ENCODE measurements at places on chromosomes 11 and 22.

DNA sequence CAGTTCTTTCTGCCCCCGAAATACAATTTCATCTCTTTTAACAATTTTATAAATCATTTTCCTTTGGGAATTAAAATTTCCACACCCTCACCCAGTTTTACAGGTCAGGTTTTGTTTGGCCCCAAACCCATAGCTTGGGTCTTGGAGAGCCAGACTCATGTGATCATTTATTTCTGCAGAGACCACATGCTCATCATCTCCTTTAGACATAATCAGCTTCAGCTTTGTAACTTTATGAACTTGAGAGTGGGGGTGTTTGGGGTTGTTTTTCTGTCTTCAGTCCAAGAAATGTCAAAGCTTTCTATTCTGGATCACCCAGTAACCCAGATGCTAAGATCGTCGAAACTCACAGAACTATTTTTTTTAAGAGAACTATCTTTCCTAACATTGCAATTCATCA lies 70.9 kb downstream of the DBX1 start:
- DNase-seq = no peak

DNA sequence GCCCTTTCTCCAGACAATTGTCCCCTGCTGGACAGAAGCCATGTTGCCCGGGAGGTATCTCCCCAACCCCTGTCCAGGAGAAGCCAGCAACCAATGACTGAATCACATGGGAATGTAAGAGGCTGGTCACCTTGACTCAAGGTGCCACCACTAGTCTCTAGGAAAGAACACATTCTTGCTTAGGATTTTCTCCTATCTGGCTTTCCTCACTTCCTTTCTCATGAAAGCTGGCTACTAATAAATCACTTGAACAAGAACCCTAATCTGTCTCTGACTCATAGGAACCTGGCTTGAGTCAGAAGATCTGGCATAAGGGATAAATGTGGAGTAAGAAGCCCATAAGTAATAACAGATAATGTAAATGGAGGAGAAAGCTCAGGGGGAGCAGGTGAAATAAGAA lies 101.4 kb upstream of the C11orf87 start:
- no peak for DNase-seq

DNA sequence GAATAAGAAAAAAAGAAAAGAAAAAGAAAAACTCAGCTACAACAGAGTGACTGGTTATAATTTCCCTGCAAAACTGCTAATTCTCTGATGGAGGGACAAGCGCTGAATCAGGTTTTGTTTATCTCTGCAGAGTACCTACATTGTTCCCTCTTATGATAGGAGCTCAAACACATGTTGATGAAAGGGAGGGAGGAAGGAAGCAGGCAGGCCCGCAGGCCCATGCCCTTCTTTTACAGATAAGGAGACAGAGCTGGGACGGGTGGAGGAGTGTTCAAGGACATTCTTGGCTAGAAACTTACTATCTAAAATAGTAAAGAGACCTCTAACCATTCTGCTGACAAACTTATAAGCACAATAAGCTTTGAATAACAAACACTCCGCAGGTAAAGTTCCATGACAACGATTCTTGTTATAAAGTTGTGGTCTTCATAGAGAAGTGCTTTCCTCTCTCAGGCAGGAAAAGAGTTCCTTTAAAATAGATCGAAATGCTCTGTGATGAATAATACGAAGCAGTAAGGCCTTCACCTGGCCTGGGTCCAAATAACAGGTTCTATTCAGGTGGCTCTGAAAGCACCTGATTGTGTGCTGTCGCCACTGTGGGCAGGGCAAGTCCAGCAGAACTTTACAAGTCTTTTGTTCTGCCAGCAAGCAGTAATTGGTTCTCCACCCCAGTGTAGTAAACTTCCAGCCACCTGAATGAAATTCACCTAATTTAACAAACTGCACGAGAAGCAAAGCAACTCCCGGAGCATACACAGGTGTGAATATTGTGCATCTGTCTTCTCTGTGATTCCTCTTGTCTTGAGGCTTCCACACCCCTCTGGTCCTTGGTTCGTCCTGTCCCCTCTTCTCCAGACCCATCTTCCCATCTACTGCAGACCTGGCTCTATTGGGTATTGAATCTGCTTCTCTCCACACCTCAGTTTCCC lies 15.3 kb upstream of the MICAL2 start:
- no peak for DNase-seq

DNA sequence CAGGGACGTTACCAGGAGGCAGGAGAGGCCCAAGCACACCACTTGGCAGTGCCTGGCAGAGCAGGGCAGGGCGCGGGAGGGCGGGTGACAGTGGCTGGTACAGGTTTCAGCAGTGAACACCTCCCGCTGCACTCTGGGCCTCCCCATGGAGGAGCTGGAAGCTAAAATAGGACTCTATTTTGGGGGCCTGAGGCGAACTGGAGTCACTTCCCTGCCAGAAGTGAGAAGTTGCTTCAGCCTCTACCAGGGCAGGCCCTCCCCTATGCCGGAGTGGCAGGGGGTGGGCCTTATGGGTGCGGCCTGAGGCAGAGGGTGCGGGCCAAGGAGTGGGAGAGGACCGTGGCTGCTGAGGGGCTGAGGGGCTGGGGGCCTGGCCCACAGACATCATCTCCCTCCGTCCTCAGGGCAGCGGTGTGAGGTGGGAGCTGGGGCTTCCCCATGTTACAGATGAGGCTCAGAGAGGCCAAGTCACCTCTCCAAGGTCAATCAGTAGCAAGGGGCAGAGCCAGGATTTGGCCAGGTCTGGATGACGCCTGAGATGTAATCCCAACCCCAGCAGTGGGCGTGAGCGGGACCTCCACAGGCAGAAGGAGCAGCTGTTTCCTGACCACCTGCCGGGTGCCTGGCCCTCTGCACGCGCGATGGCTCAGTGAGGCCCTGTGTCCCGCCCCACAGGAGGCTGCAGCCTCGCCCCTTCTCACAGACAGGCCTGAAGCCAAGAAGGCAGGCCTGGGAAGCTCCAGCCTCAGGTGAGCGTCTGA lies 39.3 kb downstream of the KCNJ4 start:
- no peak for DNase-seq

- DNase-seq = no peak
Observed at GRCh38 chr11:74288161-74288560, 23.3 kb downstream of the P4HA3 start.

DNA sequence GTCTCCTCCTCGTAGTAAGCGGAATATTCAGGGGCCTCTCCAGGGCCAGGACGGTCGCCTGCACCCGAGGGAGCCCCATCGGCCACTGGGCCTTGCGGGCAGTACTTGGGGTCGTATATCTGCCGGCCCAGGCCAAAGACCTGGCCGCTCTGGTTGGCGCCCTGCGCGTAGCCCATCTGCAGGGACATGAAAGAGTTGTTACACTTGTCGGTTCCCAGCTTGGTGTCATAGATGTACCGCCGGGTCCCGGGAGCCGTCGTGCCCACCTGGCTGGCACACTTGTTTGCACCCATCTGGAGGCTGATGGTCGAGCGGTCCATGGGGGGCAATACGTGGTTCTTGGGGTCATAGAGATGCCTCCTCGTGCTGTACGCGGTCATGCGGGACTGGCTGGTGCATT lies 19.4 kb upstream of the SPATA19 start:
- no peak for DNase-seq

- no peak for DNase-seq
Observed at GRCh38 chr11:84261707-84262106, 975.5 kb upstream of the CCDC90B start.

DNA sequence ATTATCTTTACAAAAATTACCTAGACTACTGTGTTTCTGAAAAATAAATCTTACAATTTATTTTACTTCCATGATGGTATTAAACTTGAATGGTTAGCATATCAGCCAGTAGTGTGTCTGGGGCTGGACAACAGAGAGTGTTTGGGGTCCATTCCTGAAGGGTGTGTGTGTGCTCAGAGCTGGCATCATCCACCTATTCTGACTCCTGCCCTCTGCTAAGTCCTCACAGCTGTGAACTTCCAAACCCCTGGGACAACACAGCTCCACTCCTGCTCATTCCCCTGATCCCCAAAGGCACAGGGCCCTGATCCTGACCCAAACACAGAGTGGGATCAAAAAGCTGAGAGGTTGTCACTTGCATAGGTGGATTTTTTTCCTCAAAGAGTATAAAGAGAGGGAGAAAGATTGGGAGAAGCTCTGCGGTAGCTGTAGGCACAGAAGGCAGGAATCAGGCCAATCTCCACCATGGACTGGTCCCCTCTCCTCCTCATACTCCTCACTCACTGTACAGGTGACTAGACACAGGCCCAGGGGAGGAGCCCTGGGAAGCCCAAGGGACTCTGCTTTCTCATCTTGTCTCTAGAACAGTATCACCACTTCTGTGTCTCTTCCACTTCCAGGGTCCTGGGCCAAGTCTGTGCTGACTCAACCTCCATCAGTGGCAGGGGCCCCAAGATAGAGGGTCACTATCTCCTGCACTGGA lies 55.7 kb upstream of the TOP3B start:
- no peak for DNase-seq

GRCh38 chr22:35567351-35568141 lies 26.9 kb downstream of the RASD2 start:
- no peak for DNase-seq

DNA sequence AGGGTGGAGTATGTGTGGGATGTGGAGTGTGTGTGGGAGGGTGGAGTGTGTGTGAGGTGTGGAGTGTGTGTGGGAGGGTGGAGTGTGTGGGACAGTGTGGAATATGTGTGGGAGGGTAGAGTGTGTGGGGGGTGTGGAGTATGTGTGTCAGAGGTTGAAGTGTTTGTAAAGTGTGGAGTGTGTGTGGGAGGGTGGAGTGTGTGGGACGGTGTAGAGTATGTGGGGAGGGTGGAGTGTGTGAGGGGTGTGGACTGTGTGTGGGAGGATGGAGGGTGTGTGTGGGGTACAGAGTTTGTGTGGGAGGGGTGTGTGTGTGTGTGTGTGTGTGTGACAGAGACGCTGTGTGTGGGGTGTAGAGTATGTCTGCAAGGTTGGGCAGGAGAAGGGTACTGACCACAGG lies 355.5 kb downstream of the CADM1 start:
- no peak for DNase-seq

DNA sequence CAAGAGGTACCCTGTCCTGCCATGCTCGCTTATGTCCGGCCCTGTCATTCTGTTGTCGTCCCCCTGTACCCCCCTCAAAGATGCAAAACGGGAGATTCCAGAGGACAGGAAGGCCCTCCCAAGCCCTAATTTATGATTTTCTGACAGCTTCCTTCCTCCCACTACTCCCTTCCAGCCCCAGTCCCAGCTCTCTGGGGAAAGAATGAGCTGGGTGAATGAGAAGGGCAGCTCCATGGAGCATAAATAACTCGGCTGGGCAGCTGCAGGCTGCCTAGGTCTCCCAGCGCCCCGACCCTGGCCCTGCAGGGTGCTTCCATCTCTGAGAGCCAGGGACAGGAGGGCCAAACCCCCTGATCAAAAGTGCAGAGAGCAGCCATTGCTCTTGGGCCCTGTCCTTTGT lies 3.9 kb upstream of the EMID1 start:
- no peak for DNase-seq

GRCh38 chr11:33018840-33019239 lies 3.2 kb downstream of the DEPDC7 start:
- no peak for DNase-seq

DNA sequence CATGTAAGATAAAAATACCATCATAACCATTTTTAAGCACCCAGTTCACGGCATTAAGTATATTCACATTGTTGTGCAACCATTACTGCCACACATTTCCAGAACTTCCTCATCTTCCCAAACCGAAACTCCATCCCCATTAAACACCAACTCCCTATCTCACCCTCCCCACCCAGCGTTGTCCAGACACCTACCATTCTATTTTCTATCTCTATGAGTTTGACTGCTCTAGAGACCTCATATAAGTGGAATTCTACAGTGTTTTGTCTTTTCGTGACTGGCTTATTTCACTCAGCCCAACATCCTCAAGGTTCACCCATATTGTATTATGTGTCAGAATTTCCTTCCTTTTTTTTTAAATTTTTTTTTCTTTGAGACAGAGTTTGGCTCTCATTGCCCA lies 45.2 kb downstream of the PPFIA1 start:
- DNase-seq = no peak

GRCh38 chr11:93543292-93543977 lies at the start of gene SMCO4:
Gene SMCO4 (minus strand): TSS chr11:93543391. CDS start chr11:93479189, 64,202 bp downstream.
- DNase-seq = peak; percentile 84

DNA sequence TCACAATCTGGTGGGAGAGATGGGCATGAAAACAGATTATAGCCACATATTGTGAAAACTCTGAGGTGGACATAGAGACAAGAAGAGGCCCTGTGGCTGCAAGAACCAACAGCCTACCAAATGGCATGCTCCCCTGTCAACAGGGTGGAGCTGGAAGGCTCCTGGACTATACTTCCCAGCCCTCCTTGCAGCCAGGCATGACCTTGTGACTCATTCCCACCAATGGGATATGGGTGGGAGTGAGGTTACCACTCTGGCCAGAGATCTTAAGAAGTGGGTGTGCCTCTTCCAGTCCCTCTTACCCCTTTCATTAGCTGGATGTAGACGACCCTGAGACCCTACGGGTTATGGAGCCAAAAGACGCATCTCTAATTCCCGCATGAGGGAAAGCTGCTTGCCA lies 126.4 kb upstream of the ZBED5 start:
- DNase-seq = no peak

GRCh38 chr22:38717244-38717643 lies 11.5 kb downstream of the GTPBP1 start:
- no peak for DNase-seq

DNA sequence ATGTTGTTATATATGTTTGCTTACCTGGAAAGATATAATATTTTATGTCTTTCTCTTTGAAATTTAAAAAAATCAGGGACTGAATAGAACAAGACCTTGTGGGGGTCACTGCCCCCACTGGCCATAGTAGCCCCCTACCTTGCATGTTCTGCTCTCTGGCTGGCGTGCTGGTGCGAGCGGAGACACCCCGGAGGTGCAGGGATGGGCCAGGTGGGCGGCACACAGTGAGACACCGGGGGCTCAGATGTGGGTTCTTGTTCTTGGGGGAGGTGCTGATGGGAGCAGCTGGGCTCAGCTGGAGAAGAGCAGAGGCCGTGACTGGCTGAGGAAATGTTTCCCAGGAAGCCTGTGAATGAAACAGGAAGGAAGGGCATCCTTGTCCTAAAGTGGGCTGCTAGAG lies 20.2 kb downstream of the GAB4 start:
- no peak for DNase-seq

- DNase-seq = no peak
Observed at GRCh38 chr11:112221274-112221835, 4.9 kb upstream of the PTS start.

DNA sequence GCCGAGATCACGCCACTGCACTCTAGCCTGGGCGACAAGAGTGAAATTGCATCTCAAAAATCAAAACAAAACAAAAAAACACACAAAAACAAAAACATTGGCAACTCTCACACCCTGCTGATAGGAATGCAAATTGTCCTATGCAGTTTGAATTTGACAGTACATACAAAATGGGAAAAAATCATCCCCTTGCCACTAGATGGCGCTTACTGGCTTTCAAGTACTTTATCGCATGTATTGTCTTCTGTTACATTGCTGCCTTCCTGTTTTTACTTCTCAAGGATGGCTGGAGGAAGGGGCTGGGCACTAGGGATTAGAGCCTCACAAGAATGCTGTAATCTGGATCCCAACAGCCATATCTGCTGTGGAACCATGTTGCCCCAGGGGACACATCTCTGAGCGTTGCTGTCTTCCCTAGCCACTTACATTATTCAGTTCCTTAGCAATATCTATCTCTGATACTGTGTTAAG lies 59.4 kb upstream of the A4GALT start:
- DNase-seq = peak; percentile 78

- DNase-seq = no peak
Observed at GRCh38 chr11:129302386-129303101, 73.1 kb upstream of the BARX2 start.

- DNase-seq = peak; percentile 89
Observed at GRCh38 chr11:67287355-67288197, 1.5 kb upstream of the ANKRD13D start.

- DNase-seq = no peak
Observed at GRCh38 chr11:1271927-1272326, 37.5 kb downstream of the TOLLIP start.
